ENCODE measurements at places on chromosomes 2 and 18.

DNA sequence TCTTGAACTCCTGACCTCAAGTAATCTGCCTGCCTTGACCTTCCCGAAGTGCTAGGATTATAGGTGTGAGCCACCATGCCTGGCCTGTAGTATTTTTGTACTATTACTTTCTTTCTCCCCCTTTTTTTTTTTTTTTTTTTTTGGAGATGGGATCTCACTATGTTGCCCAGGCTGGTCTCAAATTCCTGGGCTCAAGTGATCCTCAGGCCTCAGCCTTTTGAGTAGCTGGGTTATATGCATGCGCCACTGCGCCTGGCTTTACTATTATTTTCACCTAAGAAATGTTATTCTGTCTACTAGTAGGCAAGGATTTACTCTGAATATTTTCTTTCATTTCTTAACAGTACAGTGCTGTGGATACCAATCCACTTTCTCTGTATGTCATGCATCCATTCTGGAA lies 17.4 kb upstream of the ADGRF3 start:
- DNase-seq, result no peak

GRCh38 chr2:192183296-192183695 lies 11.4 kb downstream of the TMEFF2 start:
- no peak for DNase-seq

GRCh38 chr2:204279819-204280218 lies 265.5 kb upstream of the PARD3B start:
- no peak for DNase-seq

- DNase-seq, result no peak
These were observed 515.0 kb downstream of the PARD3B start for GRCh38 chr2:205060269-205060668.

- DNase-seq, result no peak
These were observed 89.3 kb downstream of the ADD2 start for GRCh38 chr2:70678576-70679143.

GRCh38 chr2:25295621-25296020 lies 46.1 kb downstream of the DNMT3A start:
- DNase-seq, result no peak

GRCh38 chr2:101516823-101517690 lies 42.1 kb upstream of the RFX8 start:
- no peak for DNase-seq

DNA sequence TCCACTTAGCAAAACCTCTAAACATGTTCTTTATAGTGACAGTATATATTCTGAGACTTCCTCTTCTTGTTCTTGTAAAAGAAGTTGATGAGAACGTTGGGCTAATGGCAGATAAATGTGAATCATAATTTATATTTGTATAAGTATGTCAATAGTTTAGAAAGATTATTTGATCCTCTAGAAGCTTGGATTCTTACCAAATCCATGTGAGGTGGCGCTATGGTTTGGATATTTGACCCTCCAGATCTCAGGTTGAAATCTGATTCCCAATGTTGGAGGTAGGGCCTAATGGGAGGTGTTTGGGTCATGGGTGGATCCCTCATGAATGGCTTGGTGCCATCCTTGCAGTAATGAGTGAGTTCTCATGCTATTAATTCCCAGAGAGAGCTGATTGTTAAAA lies 29.8 kb upstream of the SCN1A start:
- no peak for DNase-seq

DNA sequence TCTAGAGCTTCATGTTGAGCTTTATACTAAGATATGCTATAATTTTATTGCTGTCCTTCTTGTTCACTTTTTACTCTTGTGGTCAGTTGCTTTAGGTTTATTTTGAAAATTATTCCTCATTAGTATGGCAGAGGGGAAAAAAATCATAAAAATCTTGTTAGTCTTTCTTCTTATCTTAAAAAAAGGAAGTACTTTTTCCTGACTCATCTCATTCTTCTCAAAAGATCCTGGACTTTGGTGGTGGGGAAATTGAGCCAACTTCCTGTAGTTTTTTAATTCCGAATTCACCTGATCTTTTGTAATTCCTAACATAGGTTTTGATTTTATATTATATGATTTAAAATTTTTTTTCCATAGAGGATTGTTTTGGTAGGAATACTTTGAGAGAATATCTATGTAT lies 3.8 kb downstream of the SLC4A1AP start:
- DNase-seq, result no peak

DNA sequence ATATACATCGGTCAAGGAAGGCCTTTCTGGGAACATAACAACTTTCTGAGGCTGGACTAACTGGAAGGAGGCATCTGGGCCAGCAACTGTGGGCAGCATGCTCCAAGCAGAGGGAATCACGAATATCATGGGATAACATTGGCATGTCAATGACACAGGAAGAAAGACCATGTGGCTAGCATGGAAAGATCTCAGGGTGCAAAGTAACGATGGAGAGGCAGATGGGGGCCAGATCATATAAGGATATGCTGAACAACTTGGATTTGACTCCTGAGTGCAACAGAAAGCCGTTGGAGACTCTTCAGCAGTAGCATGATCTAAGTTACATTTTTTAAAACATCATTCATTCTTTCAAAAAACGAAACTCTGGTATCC lies 133.6 kb downstream of the FOXI3 start:
- DNase-seq, result no peak

DNA sequence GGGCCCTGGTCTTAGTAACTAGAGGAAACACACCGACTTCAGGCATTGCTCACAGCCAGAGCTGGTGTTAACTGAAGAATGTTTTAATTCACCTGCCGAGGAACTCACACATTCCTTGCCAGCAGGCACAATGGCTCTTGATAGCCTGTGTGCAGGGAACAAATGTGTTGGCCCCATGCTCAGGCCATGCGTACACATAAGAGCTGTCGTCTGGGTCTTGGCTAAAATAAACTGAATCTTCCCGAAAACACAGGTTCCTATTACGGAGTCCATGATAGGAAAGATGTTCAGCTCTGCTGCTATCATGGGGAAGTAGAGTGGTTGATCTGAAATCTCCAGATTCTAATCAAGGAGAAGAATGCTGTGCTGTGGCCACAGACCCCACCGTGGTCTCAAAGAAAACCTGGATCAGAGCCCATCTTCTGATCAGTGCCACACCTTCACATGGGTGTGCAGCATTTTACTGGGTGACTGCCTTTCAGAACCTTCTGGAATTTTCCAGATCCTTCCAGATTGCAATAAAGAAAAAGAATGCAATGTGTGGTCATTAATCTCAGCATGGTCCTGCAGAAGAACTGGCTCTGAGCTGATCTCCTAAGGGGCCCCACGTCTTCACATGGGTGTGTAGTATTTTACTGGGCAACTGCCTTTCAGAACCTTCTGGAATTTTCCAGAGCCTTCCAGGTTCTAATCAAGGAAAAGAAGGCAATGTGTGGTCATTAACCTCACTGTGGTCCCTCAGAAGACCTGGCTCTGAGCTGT lies 17.2 kb downstream of the MBP start:
- no peak for DNase-seq

DNA sequence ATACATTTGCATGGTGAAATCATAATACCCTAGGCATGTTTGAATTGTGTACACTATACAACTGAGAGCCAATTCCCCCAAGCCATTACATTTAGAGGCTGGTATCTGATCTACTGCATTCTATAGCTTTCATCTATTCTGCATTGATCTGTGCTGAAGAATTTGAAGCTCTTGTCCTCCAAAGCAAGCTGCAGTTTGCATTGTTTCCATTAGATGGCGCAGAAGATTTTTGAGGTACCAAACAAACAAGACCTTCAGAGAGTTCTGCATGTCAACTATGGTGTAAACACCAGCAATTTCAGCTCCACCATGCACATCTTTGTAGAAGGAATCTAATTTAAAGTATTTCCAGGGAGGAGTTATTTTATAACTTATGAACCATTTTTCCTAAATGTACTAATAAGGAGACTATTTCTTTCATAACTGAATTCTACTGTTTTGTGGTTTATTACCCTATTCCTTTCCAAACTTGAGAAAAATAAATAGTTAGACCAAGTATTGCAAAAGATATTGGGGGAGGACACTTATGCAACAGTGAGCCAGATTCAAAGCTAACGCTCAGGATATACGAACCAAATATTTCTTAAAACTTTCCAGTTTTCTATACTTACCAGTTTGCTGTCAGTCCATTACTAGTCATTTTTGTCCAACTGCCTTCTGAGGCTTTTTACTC lies 761.8 kb upstream of the ACVR2A start:
- no peak for DNase-seq

DNA sequence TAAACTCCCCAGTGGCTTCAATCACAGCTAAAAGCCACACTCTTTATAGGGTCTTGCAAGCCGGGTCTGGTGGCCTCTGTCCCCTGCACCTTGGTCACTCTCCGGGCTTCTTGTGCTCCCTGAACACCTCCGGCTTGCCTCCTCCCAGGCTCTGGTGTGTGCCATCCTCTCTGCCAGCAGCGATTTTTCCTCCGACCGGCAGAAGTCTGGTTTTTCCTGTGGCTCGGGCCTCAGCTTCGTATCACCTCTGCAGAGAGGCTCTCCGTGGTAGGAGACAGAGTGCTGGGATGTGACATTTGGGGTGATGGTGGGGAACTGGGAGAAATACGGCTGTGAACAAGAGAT lies 58.8 kb upstream of the HPCAL1 start:
- DNase-seq, result no peak

GRCh38 chr2:109189751-109190150 lies 60.7 kb downstream of the SH3RF3 start:
- DNase-seq, result no peak

- no peak for DNase-seq
These were observed 70.5 kb downstream of the KCNG2 start for GRCh38 chr18:79868168-79868784.

- no peak for DNase-seq
These were observed 48.4 kb downstream of the MTX2 start for GRCh38 chr2:176317623-176318065.

- DNase-seq, result no peak
These were observed 183.5 kb upstream of the OSR1 start for GRCh38 chr2:19541884-19542283.

GRCh38 chr2:26900831-26901321 lies 52.9 kb downstream of the DPYSL5 start:
- no peak for DNase-seq

GRCh38 chr2:152062125-152063091 lies 36.4 kb downstream of the CACNB4 start:
- no peak for DNase-seq

GRCh38 chr18:58863539-58864145 lies 1.0 kb upstream of the ZNF532 start:
- DNase-seq, result no peak

GRCh38 chr2:167471332-167471731 lies 583.1 kb downstream of the XIRP2 start:
- DNase-seq, result no peak

- DNase-seq, result no peak
These were observed at the start of gene DSG3 for GRCh38 chr18:31447530-31448191. Gene DSG3, plus strand, starts transcription at chr18:31447741. Its CDS starts 137 bp downstream, at chr18:31447878.

GRCh38 chr2:145563741-145564615 lies 1044.1 kb upstream of the ZEB2 start:
- no peak for DNase-seq

- no peak for DNase-seq
These were observed 112.2 kb upstream of the COPS8 start for GRCh38 chr2:236973343-236973980.

GRCh38 chr2:104405623-104406022 lies 448.3 kb upstream of the POU3F3 start:
- no peak for DNase-seq

- DNase-seq, result no peak
These were observed 100.7 kb upstream of the CCDC195 start for GRCh38 chr2:224816816-224817215.

GRCh38 chr2:69693059-69693774 lies 48.7 kb upstream of the ANXA4 start:
- DNase-seq, result no peak

DNA sequence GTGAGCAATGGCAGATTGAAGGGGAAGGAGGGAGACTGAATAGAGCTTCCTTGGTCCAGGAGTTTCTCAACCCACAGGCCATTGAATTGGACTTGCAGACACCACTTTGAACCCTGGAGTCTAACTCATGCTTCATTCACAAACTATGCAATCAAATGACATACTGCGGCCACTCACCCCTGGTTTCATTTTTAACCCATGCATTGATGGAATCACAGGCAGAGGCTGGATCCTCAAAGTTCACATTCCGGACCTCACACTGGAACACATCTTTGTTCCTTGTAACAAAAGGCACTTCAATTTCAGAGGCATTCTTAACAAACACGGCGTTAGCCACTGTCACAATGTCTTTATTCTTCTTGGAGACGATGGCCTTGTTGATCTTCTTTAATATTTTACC lies 40.7 kb downstream of the MRPL44 start:
- DNase-seq, result no peak

DNA sequence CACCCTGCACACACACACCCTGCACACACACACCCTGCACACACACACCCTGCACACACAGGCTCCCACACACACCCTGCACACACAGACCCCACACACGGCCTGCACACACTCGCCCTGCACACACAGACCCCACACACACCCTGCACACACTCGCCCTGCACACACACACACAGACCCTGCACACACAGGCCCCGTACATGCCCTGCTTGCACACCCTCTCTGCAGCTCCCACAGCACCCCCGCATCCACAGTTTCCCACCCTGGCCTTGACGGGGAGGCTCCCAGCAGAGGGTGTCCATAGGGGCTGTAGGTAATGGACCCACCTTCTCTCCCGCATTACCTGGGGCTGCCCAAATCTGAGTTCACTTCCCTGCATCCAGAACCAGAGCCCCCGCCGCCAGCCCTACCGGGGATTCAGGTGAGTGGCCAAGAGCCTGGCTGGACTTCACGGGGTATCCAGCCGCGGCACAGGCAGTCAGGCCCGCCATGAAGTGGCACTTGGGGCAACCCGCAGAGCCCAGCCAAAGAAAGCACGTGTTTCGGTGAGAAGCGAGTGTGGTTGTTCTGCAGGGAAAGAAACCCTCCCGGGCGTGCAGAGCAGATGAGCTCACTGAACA lies 88.6 kb upstream of the GPC1 start:
- DNase-seq, result no peak

GRCh38 chr2:104733226-104733943 lies 120.5 kb upstream of the POU3F3 start:
- DNase-seq, result no peak

GRCh38 chr2:126823951-126824350 lies 74.7 kb upstream of the TEX51 start:
- DNase-seq, result no peak

- DNase-seq, result no peak
These were observed 35.5 kb downstream of the IL1R2 start for GRCh38 chr2:102027036-102027980.

DNA sequence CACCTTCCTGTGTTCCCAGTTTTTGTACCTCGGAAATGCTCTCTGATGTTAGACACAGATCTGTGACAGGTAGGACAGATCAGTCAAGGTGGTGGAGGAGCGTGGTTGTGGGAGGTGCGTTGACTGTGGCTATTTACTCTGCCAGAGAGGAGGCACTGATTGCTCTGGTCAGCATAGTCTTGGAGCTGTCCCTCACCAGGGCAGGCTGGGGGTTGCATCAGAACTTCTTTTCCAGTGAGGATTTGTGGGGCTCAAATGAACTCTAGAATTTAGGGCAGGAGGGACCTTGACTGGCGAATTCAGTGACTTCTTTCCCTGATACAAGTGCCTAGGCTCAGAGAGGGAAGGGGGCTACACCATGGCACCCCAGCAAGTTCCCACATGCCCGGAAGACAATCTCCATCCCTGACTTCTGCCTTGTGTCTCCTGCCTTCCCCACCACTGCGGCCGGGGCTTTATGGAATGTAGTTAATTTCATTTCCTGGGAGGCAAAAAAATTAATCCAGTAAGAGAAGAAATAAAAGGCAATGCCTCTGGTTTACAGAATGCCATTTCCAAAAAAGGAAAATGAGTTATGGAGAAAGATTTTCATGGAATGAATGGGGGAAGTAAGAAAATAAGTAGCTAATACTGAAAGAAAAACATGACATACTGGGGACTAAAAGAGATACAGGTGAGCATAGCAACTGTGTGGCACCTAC lies 26.1 kb downstream of the NIFK start:
- DNase-seq, result no peak
